ENCODE measurements at places on chromosomes 6 and 20.

- DNase-seq, result no peak
Measured at GRCh38 chr6:101716387-101716786, 322.9 kb downstream of the GRIK2 start.

GRCh38 chr6:47484616-47485015, 7.0 kb downstream of the CD2AP start:
- no peak for DNase-seq

- no peak for DNase-seq
Measured at GRCh38 chr20:64056889-64057627, 5.9 kb upstream of the TCEA2 start.

DNA sequence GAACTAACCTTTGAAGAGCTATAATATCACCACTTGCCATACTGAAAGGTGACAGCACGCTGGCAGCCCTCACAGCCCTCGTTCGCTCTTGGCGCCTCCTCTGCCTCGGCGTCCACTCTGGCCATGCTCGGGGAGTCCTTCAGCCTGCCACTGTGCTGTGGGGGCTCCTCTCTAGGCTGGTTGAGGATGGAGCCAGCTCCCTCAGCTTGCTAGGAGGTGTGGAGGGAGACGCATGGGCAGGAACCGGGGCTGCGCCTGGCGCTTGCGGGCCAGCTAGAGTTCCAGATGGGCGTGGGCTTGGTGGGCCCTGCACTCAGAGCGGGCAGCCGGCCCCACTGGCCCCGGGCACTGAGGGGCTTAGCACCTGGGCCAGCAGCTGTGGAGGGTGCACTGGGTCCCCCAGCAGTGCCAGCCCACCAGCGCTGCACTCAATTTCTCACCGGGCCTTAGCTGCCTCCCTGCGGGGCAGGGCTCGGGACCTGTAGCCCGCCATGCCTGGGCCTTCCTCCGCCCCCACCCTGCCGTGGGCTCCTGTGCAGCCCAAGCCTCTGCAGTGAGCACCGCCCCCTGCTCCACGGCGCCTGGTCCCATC, 329.7 kb downstream of the LMBRD1 start:
- no peak for DNase-seq

- no peak for DNase-seq
Measured at GRCh38 chr6:7152462-7152861, 44.7 kb downstream of the RREB1 start.
